ENCODE measurements at places on chromosomes 6 and 20. TPM values are rescaled to one million over a fixed set of nuclear protein-coding genes. Genes with fewer than 3 reads are reported as not detected.

DNA sequence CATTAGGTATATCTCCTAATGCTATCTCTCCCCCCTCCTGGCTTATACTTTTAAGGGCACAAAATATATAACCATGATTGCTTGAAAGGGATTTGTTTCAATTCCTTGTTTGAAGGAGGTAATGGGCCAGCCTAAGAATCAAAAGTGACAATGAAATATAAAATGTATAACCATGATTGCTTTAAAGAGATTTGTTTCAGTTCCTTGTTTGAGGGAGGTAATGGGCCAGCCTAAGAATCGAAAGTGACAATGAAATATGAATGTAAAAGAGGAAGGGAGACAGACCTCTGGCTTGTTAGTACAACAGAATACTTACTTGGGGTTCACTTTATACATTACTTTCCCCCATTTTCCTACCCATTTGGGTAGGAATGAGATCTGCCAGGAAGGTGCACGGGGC, 55.5 kb downstream of the FOXC1 start:
- DNase-seq, result no peak

The HMGCLL1 gene
- 1.3 TPM for total RNA-seq

GRCh38 chr20:61502433-61502832, 250.4 kb downstream of the CDH4 start:
- DNase-seq, result no peak

The BFSP1 gene
- 0.55 TPM for total RNA-seq

GRCh38 chr6:33960345-33961313, 156.8 kb upstream of the MLN start:
- no peak for DNase-seq

The MYO6 gene
- total RNA-seq, result 5.5 TPM

The TRIM10 gene
- total RNA-seq, result not detected

The CASS4 gene
- 0.55 TPM for total RNA-seq

DNA sequence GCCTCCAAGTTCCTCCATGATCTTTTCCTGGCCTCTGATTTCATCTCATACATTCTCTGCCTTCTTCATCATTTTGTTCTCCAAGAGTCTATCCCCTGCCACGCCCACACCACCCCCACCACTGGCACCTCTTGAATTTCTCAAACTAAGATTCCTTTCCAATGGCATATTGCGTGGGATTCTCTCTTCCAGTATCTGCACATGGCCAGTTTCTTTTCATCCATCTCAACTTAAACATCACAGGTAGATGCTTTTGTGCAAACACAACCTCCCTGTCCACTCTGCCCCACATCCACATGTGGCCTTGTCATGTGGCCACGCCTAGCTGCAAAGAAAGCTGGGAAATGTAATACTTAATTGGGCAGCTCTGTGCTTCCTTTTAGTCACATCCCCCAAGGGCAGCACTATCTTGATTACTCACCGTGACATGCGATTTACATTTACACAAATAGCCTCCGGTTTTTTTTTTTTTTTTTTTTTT, 33.4 kb upstream of the ZMYND8 start:
- no peak for DNase-seq

DNA sequence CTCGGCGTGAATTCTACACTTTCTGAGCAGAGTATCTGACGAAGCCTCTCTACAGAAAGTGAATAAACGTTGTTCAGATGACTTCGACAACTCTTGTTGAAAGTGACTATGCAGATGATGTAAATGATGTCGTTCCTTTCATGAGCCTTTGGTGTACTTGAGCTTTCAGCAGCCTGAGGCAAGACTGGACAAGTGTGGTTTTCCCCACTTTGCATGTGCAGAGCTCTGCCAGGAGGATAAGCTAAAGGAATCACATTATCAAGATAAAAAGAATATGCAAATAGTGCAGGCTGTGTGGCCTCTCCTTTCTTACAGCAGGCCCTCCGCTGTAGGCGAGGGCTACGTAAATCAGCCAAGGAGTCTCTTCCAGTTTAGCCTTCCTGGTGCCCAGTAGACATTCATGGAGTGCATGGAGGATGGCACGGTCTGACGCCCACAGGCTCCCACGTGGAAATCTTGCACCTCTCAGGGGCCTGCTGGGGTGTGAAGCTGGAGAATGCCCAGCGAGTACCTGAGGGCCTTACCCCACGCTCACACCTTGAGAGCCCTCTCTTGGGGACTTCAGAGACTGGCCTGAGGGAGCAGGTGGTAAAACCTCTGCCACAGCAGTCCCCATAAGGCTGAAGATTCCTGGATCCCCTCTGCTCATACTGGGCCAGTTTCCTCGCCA, 54.9 kb downstream of the RPP40 start:
- no peak for DNase-seq

DNA sequence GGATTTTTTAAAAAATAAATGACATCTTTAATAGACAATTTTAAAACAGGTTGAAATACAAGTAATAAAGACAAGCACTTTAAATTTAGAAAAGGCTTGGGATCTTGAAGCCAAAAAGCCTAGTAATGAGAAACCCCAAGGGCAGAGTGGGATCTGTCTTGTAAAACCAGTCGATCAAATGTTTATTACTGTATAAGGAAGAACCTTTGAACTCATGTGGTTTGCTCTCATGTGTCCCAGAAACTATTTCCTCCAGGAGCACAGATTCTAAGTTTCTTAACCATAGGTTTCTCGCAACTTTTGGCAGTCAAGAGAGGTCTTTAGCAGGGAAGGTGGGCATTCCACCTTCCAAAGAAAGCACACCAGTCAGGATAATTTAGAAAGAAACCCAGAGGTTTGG, 541.7 kb upstream of the BTBD3 start:
- DNase-seq, result no peak

GRCh38 chr20:13422637-13423036, 201.6 kb downstream of the ISM1 start:
- no peak for DNase-seq

- DNase-seq, result no peak
These were observed 203.2 kb upstream of the SMLR1 start for GRCh38 chr6:130624046-130624445.

- DNase-seq, result no peak
These were observed 107.9 kb downstream of the GPX5 start for GRCh38 chr6:28633445-28634215.

DNA sequence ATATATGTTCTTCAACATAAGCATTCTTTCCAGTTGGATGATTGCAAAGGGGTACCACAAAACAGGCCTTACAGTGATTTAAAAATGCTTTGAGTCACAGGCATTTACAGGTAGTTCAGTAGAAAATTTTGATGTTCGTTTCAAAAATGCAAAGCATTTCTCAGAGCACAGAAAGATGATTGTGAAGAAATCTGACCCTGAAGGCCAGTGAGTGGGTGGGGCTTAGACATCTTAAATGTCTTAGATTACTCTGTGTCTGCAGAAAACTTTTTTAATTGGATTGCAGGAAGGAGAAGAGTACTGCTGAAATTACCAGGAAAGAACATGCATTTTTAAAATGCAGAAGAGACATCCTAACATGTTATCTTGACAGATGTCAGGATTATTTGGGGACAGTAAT, 268.3 kb downstream of the CDKAL1 start:
- no peak for DNase-seq

DNA sequence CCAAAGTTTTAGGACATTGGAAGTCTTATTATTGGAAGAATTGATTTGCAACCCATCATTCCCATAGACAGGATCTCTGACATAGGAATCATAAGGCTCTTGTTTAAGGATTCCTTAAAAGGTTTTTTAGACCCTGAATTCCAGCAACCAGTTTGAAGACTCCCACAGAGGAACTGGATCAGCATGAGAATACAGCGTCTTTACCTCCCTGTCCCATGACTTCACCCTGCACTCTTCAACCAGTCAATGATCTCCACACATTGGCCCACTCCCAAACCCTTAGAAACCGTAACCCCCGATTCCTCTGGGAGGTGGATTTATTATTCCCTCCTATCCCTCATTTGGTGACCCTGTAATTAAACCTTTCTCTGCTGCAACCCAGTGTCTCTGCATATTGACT, 150.7 kb upstream of the PLCB4 start:
- no peak for DNase-seq

- no peak for DNase-seq
These were observed 49.7 kb downstream of the BCAS4 start for GRCh38 chr20:50844430-50845100.

The TP53TG5 gene
- total RNA-seq, result 2.1 TPM

The FOXS1 gene
- 1.3 TPM for total RNA-seq

DNA sequence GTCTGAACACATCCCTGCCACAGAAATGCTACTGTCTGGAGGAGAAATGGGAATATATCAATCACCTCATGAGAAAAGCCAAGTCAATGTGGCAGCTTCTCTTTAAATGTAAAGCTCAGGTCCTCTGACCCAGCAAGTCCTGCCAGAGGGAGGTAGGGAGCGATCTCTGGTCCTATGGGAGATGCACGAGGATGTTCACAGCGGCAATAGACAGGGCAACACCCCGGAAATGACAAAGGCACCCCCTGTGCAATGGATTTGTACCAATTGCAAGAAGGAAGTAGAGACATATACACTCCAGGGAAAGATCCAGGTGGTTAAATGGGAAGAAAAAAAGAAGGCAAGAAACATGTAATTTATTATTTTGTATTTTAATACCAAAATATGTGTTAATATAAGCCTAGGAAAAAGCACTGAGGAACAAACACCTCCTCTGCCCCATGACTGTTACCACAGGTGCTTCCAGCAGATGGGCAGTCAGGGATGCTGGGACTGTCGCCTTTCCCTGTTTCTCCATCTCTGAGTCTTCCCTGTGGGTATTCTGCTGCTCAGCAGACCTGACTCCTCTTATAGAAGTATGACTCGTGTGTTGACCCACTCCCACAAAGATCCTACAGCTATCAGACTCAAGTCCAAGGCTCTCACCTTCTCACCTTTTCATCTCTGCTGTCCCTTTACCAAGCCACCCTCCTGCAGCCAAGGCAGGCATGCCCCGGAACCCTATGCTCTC, 20.8 kb downstream of the ATP9A start:
- DNase-seq, result no peak

GRCh38 chr6:137678451-137678850, 184.3 kb upstream of the OLIG3 start:
- DNase-seq, result no peak

DNA sequence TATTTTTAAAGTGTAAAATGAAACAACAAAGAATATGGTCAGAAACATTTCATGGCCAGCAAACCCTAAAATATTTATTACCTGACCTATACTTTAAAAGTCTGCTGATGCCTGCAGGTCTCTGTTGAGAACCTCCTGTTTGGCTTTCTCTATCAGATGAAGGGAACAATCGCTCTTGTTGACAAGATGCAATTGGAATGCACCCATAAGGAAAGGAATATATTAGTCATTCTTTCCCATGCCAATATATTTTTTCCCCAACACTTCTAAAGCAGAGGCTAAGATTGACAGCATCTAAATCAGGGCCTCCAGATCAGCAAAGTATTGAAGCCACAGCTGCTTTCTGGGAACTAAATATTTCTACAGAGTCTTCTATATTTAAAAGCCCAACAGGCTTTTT, 897.8 kb downstream of the EPHA7 start:
- no peak for DNase-seq

GRCh38 chr6:3510617-3511016, 53.8 kb upstream of the SLC22A23 start:
- no peak for DNase-seq

DNA sequence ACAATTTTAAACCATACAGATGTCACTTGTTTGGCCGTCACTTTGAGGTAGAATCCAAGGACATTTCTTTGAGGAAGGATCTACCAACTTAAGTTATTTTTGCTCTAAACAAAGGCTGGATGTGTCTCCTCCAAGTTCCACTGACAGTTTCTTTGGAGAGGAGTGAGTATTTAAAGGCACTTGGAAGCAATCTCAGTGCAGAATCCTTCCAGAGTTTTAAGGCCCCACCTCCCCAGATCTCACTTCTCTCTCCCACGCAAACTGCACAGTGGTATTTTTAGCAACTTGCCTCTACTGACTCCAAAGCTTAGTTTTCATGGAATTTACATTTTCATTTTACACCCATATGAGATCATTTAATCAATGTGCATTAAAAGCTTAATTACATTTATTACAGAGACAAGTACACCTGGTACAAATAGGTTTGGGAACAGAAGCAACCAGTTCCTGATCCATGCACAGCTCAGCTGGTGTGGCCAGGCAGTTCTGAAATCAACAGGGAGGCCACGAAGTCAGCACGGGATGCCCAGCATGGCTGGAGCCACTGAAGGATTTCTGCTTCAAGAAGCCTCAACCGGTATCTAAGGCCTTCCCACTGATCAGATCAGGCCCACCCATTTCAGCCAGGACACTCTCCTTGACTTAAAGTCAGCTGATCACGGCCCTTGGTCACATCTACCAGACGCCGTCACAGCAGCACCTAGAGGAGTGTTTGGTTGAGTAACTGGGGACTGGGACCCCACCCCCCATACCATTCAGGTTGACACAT, 109.8 kb downstream of the SYCP2 start:
- DNase-seq, result no peak

GRCh38 chr6:2225422-2226392, 19.7 kb downstream of the GMDS start:
- DNase-seq, result no peak

The SLPI gene
- 21.9 TPM for total RNA-seq

- DNase-seq, result no peak
These were observed 44.8 kb downstream of the SPDEF start for GRCh38 chr6:34511214-34511914.

The KCNK16 gene
- not detected for total RNA-seq

The POLH gene
- total RNA-seq, result 8.7 TPM

GRCh38 chr6:23371132-23371915, 754.7 kb upstream of the NRSN1 start:
- DNase-seq, result no peak

DNA sequence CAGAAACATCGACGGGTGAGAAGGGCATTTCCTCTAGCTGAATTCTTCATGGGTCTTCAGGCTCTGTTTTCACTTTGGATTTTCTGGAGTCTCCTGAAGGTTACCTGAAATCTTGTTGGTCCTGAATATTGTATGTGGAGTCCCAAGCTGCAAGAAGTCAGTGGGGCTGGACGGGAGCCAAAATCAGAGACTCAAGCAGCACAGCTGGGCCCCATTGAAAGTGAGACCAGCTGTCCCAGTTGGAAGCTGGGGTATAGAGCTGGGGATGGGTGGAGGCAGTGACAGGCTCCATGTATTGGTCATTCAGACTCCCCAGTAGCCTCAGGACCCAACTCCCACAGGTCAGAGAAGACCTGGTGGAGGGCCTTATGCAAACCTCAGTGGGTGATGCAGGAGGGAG, 111.3 kb upstream of the MLN start:
- peak; percentile 53 for DNase-seq

The LAMA4 gene
- total RNA-seq, result 50.6 TPM

The CLPSL1 gene
- total RNA-seq, result not detected

The TMEM63B gene
- 47.3 TPM for total RNA-seq

- no peak for DNase-seq
These were observed 738.6 kb upstream of the GJE1 start for GRCh38 chr6:141394125-141394536.

The PNLDC1 gene
- total RNA-seq, result 0.17 TPM

GRCh38 chr20:14488756-14489479, 151.5 kb upstream of the FLRT3 start:
- no peak for DNase-seq

DNA sequence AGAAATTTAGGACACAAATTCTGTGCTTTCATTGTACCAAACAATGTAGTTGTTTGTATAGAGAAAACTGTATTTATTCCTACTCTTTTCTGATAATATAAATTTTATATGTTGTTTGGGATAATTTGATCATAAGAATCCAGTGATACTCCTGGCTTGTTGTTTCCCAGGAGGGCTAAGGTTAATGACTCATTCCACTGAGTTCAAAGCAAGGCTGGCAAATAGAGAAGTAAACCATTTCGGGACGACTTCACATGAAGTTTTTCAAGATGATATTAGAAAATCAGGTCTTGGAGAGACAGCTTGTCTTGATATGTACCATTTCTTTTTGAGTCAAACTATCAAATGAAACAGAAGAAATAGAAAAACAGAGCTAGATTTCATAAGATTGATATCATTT, 326.1 kb upstream of the CNR1 start:
- DNase-seq, result no peak

The PTCHD4 gene
- total RNA-seq, result 0.79 TPM

All from left ventricle myocardium superior (tissue), 1 donor.